Natural killer cell (primary cell): ENCODE measurements at places on chromosomes 11 and 22. TPM values are rescaled to one million over a fixed set of nuclear protein-coding genes. Genes with fewer than 3 reads are reported as not detected.

GRCh38 chr22:42673898-42674401 is 24.8 kb upstream of the CYB5R3 start:
- H3K27ac ChIP-seq, result no peak overlapping the region
- no peaks in the 10 kb centered on the region for H3K36me3 ChIP-seq
- peaks cover 7% of the 10 kb centered on the region for H3K4me1 ChIP-seq
- H3K4me3 ChIP-seq, result no peak overlapping the region
- no peak for DNase-seq
- no peaks in the 10 kb centered on the region for H3K27me3 ChIP-seq

- no peaks in the 10 kb centered on the region for H3K27me3 ChIP-seq
- H3K4me3 ChIP-seq, result no peak overlapping the region
- H3K27ac ChIP-seq, result no peak overlapping the region
- no peaks in the 10 kb centered on the region for H3K36me3 ChIP-seq
- DNase-seq, result no peak
Observed at GRCh38 chr22:28815111-28815510, 14.7 kb upstream of the XBP1 start.

GRCh38 chr22:28885939-28886338 is 2.6 kb downstream of the ZNRF3 start:
- DNase-seq, result no peak
- H3K4me1 ChIP-seq, result peaks cover 16% of the 10 kb centered on the region
- peaks cover 21% of the 10 kb centered on the region for H3K27me3 ChIP-seq
- H3K4me3 ChIP-seq, result no peak overlapping the region

Gene RBMXL2
- not detected for total RNA-seq

Gene DEFB131B
- not detected for total RNA-seq

- DNase-seq, result no peak
- no peaks in the 10 kb centered on the region for H3K36me3 ChIP-seq
- H3K4me1 ChIP-seq, result peaks cover 51% of the 10 kb centered on the region
- H3K4me3 ChIP-seq, result no peak overlapping the region
- no peak overlapping the region for H3K27ac ChIP-seq
- H3K27me3 ChIP-seq, result no peaks in the 10 kb centered on the region
Observed at GRCh38 chr11:76231121-76231738, 24.9 kb upstream of the WNT11 start.

DNA sequence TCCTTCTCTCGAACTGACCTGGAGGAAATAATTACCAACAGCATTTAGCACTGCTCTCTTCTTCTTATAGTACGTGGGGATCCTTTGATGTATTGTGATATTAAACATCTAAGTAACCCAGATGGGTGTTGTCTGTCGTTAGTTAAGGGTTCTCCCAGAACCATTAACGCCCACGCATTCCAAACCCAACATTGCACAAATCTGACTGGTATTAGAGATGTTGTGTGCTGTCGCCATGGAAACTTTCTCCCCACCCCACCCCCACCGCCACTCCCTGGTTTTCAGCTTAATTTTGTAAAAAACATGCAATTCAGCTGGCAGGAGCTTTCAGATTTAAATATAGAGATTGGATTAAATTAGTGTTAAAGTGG is 1495.2 kb downstream of the TBC1D22A start:
- H3K4me1 ChIP-seq, result no peaks in the 10 kb centered on the region
- H3K4me3 ChIP-seq, result no peak overlapping the region
- no peaks in the 10 kb centered on the region for H3K36me3 ChIP-seq
- no peaks in the 10 kb centered on the region for H3K27me3 ChIP-seq
- no peak for DNase-seq

DNA sequence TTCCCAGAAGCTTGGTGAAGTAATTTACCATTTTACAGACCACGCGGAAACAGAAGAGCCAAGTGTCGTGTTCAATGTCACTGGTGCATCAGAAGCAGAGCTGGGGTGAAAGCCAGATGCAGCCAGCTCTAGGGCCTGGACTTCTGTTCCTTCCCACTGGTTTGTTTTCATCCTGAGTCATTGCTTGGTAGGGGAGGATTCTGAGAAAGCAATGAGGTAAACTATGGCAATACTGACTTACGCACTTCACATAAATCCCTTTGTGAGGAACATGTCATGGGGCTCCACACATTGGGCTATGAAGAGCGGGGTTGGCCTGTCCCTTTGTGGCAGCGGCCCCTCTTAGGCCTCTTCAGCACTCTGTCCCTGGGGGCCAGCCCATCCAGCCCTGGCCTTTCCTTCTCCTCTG is 52.4 kb upstream of the RBFOX2 start:
- no peak overlapping the region for H3K27ac ChIP-seq
- H3K4me3 ChIP-seq, result no peak overlapping the region
- no peak for DNase-seq
- H3K4me1 ChIP-seq, result peaks cover 4% of the 10 kb centered on the region
- H3K36me3 ChIP-seq, result no peaks in the 10 kb centered on the region
- no peaks in the 10 kb centered on the region for H3K27me3 ChIP-seq

DNA sequence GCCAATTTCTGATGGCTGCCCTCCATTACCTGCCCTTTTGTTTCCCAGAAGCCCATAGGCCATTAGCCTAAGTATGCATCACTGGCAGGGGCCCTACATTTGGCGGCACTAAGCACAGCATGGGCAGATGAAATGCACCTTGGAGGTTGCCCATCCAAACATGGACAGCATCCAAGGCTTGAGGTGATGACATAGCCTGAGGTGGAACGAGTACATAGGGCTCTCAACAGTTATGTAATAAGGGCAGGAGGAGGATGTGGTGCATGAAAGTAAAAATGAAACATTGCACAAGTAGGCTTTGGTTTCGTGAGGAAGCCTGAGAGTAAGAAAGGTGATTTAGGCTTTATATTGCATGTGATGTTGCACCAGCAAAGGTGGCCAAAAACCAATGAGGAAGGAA is 148.1 kb downstream of the FAM76B start:
- no peaks in the 10 kb centered on the region for H3K27me3 ChIP-seq
- no peak overlapping the region for H3K27ac ChIP-seq
- H3K4me3 ChIP-seq, result no peak overlapping the region
- peaks cover 3% of the 10 kb centered on the region for H3K4me1 ChIP-seq
- no peaks in the 10 kb centered on the region for H3K36me3 ChIP-seq

DNA sequence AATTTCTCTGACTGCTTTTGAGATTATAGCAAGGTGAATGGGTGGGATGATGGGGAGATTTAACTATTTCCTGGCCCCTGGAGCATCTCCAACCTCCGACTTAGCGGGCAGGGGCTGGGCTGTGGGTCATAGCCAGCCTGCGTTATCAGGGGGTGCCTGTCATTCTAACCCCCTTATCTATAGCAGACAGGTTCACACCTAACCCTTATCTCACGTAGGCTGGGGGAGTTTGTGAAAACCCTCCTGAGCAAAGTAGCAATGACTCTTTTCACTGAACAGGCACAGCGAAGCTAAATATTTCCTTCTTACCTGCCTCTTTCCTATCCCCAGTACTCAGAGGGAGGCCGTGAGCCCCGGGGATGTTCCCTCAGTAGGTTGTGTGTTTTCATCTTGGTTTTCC is 511.4 kb upstream of the B3GAT1 start:
- no peak for DNase-seq
- H3K27ac ChIP-seq, result no peak overlapping the region
- no peaks in the 10 kb centered on the region for H3K4me1 ChIP-seq
- H3K4me3 ChIP-seq, result no peak overlapping the region
- H3K36me3 ChIP-seq, result no peaks in the 10 kb centered on the region
- no peaks in the 10 kb centered on the region for H3K27me3 ChIP-seq

GRCh38 chr22:20922141-20922751 is 5.0 kb downstream of the CRKL start:
- H3K4me1 ChIP-seq, result peaks cover 40% of the 10 kb centered on the region
- H3K27me3 ChIP-seq, result no peaks in the 10 kb centered on the region
- H3K27ac ChIP-seq, result no peak overlapping the region
- H3K4me3 ChIP-seq, result no peak overlapping the region
- no peaks in the 10 kb centered on the region for H3K36me3 ChIP-seq

DNA sequence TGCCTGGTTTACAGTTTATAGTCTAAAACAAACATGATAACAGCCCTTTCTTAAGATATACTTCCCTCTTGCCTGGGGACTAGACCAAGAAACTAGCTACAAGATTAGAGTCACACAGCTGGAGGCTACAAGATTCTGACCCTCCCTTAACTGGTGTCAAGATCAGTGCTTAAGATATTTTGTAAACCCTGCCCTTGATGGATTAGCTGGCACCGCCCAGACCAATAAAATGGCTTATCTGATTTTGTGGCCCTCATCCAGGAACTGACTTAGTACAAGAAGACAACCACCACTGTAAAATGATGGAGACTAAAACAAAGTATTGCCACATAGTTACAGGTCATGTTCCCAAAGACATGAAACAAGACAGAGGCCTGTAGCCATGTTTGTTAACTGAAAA is 53.4 kb downstream of the FAM181B start:
- no peaks in the 10 kb centered on the region for H3K4me1 ChIP-seq
- no peak for DNase-seq
- H3K27ac ChIP-seq, result no peak overlapping the region
- H3K36me3 ChIP-seq, result no peaks in the 10 kb centered on the region

Gene ANGPTL5
- not detected for total RNA-seq

DNA sequence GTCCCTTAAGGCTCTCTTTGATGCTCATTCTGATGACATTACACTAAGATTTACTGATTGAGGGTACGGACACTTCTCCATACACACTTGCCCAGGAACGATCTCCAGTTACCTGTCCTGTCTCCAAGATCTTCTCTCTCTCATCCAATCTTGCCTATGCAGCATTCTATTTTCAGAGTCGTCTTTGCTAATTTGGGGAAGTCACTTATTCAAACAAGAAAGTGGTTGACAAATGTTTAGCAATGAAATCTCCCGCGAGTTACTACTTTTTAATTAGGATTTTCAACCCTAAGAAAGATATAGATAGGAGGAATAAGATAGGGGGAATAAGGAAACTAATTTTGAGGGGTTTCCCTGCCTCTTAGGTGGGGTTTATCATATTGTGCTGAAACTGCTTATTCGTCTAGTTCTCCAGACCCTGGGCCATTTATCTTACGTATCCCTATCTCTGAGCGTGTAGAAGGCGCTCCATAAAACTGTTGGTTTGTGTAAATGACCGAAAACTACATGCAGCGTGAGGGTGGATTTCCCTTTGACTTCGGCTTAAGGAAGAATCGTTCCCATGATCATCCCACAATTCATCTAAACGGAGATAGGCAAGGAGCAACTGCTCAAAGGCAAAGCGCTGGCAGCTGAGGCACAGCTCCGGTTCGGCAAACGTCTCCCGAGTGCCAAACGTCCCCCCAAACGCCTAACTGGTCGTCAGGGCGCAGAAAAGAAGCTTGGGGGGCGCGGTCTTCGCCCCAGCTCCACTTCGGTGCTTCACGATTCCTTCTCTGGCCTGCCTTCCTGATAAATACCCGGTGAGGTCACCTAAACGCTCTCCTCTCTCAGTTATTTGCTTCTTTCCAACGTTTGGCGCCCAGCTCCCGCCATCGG is 804 bp downstream of the APIP start:
- H3K27me3 ChIP-seq, result no peaks in the 10 kb centered on the region
- no peaks in the 10 kb centered on the region for H3K36me3 ChIP-seq
- peak overlapping the region; percentile 96 for H3K4me3 ChIP-seq

DNA sequence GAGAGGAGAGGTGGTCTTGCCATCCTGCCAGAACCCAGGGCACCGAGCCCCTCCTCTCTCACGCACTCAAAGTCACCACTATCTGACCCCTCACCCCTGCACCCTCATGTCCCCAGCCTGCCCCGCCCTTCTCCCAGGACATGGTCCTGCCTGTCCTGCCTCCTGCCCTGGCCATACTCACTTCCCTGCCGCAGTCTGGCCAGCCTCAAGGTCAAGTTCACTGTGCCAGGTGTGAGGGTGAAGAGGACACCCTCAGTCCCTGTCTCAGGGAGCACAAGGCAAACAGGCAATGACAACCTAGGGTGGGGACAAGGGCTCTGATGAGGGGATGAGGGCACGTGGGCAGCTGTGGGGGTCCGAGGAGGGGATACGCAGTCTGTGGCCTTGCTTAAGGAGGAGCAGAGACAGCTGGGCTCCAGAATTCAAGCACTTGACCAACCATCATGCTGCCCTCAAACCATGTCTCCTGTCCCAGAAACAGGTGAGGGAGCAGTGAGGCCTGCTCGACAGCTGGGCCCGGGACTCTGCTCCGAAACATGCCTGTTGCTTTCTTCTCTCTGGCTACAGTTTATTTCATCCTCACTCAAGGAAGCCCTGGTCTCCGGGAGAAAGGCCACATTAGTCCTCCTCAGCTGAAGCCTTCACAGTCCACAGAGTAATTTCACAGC is 36.6 kb downstream of the PDGFB start:
- no peak overlapping the region for H3K4me3 ChIP-seq
- H3K4me1 ChIP-seq, result peaks cover 30% of the 10 kb centered on the region
- H3K27me3 ChIP-seq, result no peaks in the 10 kb centered on the region
- no peaks in the 10 kb centered on the region for H3K36me3 ChIP-seq
- DNase-seq, result no peak
- no peak overlapping the region for H3K27ac ChIP-seq

GRCh38 chr11:23058656-23059055 is 198.4 kb upstream of the CCDC179 start:
- no peaks in the 10 kb centered on the region for H3K4me1 ChIP-seq
- no peak for DNase-seq
- no peaks in the 10 kb centered on the region for H3K36me3 ChIP-seq
- no peak overlapping the region for H3K4me3 ChIP-seq
- no peak overlapping the region for H3K27ac ChIP-seq
- no peaks in the 10 kb centered on the region for H3K27me3 ChIP-seq

GRCh38 chr22:37063431-37064420 is 12.2 kb downstream of the KCTD17 start:
- no peak overlapping the region for H3K4me3 ChIP-seq
- peaks cover 8% of the 10 kb centered on the region for H3K36me3 ChIP-seq
- peaks cover under 1% of the 10 kb centered on the region for H3K27me3 ChIP-seq
- no peaks in the 10 kb centered on the region for H3K4me1 ChIP-seq
- no peak overlapping the region for H3K27ac ChIP-seq
